Sciatic nerve (tissue), 2 donors: ENCODE measurements at places on chromosomes 11 and 22.
A peak's percentile ranks its signal among the peaks of the same experiment; 100 is the strongest.

GRCh38 chr22:38251341-38251692 is 21.5 kb downstream of the TMEM184B start:
- no peak for DNase-seq

- DNase-seq = no peak
Measured at GRCh38 chr11:126127898-126128297, 65.2 kb upstream of the CDON start.

DNA sequence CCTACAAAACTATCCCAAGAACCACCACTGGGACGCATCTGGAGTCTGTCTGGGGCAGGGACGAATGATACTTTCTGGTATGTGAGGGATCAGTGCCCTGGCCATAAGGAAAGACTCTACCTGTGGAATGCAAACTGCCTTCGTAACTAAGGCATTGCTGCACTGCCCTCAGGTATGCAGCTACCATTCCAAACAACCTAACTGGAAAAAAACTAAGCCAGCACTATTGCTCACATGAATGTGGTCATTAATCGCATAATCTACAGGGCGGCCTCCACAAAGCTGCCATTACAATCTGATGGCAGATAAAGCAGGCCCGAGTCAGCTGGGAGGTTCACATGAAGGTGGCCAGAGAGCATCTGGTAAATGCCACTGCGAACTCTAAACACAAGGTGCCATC is 3.9 kb downstream of the PACSIN2 start:
- DNase-seq = no peak

GRCh38 chr11:110773442-110773841 is 61.2 kb upstream of the ARHGAP20 start:
- DNase-seq = no peak

DNA sequence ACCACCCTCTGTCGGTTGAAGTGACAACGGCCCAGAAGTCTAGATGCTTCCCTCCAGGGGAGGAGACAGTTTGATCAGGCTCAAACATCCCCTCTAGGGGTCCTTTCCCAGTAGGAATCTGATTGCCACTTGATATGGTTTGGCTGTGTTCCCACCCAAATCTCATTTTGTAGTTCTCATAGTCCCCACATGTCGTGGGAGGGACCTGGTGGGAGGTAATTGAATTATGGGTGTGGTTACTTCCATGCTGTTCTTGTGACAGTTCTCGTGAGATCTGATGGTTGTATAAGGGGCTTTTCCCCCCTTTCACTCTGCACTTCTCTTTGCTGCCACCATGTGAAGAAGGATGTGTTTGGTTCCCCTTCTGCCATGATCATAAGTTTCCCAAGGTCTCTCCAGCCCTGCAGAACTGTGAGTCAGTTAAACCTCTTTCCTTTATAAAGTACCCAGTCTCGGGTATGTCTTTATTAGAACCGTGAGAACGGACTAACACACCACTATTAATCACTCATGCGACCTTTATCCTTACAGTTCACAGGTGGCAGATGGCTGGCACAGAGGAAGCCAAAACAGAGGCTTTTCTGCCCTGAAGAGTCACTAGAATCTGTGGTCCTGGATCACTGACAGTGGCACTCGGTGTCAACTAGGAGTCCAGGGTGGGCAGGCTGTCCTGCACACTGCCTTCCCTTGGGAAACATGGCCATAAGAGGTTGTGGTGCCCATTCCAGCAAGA is 21.6 kb downstream of the ASPHD2 start:
- no peak for DNase-seq

GRCh38 chr11:134481135-134481534 is 69.1 kb upstream of the B3GAT1 start:
- DNase-seq = no peak

DNA sequence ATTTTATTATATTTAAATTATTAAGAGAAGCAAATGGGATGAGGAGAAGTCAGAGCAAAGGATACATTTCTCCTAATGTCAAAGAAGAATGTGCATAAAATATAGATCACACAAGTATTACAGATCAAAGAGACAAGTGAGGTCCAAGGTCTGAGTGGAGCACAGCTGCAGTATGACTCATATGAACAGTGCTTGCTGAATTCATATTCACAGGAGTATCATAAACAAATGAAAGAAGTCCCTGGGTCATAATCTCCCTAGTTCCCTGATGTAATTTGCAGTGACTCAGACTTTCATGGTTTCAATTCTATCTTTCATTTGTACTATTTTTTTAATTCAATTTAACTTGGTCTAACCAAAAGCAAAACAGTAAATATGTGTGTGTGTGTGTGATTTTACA is 499.0 kb upstream of the CCDC179 start:
- DNase-seq = no peak

DNA sequence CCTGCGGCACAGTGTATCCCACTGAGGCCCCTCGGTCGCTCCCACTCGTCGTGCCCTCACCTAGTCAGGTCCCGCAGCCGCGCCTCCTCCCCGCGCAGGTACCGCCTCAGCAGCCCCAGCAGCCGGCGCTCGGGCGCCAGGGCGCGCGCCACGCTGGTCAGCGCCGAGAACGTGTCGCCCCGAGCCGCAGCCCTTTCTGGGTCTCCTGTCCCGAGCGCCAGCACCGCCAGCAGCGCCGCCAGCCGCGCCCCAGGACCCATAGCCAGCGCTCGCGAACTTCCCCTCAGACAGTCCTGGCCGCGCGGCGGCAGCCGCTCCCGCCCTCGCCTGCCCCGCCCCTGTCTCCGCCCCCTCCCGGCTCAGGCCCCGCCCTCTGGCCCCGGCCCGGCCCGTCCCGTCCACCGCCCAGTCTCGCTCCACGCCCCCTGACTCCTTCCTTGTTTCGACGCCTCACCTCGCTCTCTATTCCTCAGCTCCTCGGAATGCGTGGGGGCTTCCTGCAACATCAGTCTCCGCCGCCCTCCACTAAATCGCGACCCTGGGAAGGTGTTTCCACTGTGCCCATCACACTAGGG is at the start of gene P4HA3:
TSS of gene P4HA3 (minus strand) at position 289 of the 575 bp plus-strand sequence. CDS start at position 260, 29 bp downstream.
- peak; percentile 81 for DNase-seq

DNA sequence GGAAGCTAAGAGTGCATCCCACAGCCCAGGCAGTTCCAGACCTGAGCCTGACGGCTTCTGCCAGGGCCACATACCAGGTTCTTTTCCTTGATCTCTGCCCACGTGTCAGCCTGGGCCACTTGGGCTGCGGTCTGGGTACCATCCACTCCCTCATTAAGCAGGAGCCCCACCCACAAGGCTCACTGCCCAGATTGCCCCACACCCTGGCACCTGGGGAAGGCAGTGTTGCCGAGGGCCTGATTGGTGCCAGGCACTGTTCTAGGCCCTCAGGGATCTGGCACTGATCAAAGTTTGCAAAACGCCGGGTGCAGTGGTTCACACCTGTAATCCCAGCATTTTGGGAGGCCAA is 15.4 kb downstream of the GGA1 start:
- DNase-seq = no peak

GRCh38 chr11:117859061-117859460 is 17.4 kb downstream of the FXYD6 start:
- DNase-seq = no peak

- no peak for DNase-seq
Measured at GRCh38 chr11:67368621-67369020, 4.8 kb downstream of the CLCF1 start.

- no peak for DNase-seq
Measured at GRCh38 chr11:36056160-36056751, 112.4 kb downstream of the LDLRAD3 start.

- DNase-seq = no peak
Measured at GRCh38 chr11:100876815-100877520, 189.9 kb downstream of the ARHGAP42 start.

DNA sequence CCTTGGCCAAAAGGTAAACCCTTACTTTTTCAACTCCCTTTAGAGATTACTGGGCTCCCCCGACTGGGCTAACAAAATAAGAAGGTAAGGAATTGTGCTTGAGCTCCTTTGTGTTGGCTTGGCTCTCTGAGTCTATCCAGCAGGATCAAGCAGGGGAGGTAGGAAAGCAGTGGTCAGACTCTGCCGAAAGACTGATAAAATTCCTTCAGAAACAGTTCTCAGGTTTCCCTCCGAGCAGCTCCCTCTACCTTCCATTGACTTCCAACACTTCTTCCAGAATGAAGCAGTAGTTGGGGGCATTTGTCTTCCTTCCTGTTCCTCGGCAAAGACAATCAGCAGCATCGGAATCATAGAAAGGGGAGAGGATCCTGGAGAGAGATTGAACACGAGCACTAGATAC is 16.1 kb upstream of the CARD18 start:
- DNase-seq = no peak

DNA sequence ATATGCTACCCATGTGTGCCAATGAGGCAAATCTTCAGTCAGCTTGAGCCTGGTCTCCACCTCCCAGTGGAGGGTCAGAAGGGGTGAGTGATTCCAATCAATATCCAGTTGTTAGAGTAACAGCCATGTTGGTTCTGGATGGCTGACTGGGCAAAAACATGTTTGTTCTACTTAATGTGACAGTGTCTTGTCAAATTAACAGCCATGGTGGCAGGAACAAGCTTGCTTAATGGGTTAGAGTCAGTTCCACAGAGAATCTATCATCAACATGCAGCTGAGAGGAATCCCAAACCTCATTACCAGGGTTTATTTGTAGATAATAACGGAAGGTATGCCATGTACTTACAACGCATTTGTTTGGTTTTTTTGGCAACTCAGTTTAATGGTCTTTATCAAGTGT is 133.2 kb downstream of the SLC17A6 start:
- DNase-seq = no peak

GRCh38 chr22:20546541-20546950 is 39.1 kb downstream of the MED15 start:
- no peak for DNase-seq

DNA sequence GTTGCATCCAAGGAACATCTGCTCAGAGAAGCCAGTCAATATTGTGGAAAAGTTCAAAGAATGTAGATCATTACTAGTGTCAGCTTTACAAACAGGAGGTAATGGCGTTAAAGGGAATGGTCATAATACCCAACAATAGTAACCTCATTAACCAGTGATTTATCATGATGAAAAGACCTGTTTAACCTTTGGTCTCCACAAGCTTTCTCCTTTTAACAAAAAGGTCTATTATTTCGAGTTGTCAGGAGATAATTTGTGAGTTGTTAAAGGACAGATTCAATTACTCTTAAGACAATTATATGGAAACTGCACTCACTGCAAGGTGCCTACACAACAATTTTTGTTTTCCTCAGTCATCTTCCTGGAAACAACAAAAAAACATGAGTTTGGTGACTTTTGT is 73.8 kb upstream of the HTATIP2 start:
- DNase-seq = no peak

- DNase-seq = no peak
Measured at GRCh38 chr11:108012139-108012725, 3.5 kb downstream of the CUL5 start.

DNA sequence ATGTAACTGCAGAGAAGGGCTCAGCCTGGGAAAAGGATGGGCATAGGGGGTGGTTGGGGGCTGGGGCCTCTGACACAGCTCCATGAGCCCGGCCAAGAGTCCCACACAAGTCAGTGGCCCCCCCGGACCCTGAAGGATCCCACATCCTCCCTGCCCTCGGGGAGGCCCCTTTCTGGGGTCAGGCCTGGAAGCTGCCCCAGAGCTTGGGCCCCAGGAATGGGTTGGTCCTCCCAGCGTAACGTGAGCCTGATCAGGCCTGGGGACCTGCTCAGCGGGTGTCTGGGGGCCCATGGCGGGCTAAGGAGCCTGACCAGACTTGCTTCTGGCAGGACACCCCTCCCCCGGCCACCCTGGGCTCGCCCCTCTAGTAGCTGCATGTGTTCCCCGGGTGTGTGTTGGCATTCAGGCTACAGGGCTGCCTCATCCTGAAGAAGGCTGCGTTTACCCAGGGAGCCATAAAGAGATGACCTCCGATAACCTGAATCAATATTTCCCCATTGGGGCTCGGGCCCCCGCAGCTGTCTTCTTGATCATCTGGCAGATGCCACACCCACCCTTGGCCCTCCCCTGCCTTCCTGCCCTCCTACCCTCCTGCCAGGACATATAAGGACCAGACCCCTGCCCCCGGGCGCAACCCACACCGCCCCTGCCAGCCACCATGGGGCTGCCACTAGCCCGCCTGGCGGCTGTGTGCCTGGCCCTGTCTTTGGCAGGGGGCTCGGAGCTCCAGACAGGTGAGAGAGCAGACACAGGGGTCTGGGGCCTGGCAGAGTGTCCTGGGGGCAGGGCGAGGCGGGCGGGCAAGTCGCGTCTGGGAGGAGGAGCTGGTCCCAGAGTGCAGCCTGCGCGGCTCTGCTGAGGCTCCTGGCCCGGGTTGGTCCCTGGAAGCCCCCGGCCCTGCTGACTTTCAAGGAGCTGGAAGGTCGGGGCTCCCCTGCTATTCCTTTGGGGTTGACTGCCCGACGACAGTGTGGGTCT is at the start of gene MUC2:
TSS of gene MUC2 (plus strand) at position 631 of the 978 bp plus-strand sequence.
- DNase-seq = no peak

- no peak for DNase-seq
Measured at GRCh38 chr11:105740164-105740903, 130.5 kb downstream of the GRIA4 start.

- DNase-seq = no peak
Measured at GRCh38 chr11:123235656-123236261, 40.7 kb upstream of the CLMP start.

DNA sequence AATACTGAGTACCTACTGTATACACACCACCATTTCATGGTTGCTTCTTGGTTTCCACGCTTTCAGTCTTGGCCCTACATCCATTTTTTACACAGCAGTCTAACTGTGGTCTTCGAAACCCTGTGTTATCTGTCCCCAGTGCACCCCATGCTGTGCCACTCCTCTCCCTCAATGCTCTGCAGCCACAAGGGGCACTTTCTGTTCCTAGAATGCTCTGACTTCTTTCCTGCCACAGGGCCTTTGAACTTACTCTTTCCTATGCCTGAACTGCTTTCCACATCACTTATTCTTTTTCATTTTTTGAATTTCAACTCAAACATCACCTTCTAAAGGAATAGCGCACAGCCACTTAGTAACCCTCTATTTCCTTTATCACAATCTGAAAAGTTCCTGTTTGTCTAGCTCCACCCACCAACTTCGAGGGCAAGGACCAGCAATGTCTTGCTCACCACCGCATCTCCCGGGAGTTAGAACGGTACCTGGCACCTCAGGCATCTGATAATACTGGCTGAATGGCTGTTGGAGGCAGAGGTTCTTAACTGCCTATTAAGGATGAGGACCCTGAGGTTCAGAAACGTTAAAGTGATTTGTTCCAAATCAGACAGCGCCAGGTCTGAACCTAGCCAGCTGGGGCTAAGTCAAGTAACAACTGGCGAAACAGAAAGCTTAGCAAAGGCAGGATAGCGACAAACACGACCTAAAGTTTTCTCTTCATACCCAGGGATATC is 568 bp downstream of the ALG8 start:
- no peak for DNase-seq

DNA sequence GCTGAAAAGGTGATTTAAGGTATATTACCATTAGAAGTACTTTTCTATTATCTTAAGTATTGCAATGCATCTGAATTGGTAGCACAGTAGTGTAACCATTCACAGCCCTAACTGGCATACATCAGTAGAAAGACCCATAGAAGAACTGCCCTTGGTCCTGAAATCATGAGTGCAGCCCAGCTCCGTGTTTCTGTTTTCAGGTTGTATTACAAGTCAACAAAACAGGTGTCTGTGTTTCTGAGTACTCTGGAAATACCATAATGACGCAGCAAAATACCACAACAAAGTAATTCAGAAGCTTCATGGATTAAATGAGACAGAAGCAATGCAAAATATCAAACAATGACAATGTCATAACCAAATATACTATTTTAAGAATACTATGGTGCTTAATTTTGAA is 226.3 kb downstream of the OPCML start:
- no peak for DNase-seq

- DNase-seq = peak; percentile 47
Measured at GRCh38 chr11:2547806-2548205, 103.0 kb downstream of the KCNQ1 start.

- peak; percentile 98 for DNase-seq
Measured at GRCh38 chr22:36775964-36776669, at the start of gene IFT27. Gene IFT27 (minus strand): TSS chr22:36776119. CDS start chr22:36775707, 412 bp downstream.
